ENCODE measurements at places on chromosomes 4 and X.

GRCh38 chr4:156195914-156196313 lies 242.2 kb upstream of the CTSO start:
- DNase-seq, result no peak

GRCh38 chr4:176767183-176767582 lies 25.5 kb downstream of the VEGFC start:
- DNase-seq, result peak; percentile 80

DNA sequence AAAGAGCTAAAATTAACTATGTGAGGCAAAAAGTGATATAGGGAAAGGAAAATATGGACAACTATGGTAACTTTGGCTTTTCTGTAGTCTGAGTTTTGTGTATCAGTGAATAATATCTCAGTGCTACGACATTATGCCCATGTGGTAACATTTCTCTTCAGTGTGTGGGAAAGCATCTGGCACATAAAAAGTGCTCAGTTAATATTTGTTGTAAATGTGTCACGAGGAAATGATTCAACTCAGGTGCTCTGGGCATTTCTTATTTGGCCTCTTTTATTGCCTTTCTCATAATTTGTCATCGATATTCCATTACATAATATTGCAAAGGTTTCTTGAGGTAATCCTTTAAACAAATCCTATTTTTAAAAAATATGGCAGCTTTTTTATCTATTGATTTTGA lies 17.6 kb downstream of the OFD1 start:
- no peak for DNase-seq

DNA sequence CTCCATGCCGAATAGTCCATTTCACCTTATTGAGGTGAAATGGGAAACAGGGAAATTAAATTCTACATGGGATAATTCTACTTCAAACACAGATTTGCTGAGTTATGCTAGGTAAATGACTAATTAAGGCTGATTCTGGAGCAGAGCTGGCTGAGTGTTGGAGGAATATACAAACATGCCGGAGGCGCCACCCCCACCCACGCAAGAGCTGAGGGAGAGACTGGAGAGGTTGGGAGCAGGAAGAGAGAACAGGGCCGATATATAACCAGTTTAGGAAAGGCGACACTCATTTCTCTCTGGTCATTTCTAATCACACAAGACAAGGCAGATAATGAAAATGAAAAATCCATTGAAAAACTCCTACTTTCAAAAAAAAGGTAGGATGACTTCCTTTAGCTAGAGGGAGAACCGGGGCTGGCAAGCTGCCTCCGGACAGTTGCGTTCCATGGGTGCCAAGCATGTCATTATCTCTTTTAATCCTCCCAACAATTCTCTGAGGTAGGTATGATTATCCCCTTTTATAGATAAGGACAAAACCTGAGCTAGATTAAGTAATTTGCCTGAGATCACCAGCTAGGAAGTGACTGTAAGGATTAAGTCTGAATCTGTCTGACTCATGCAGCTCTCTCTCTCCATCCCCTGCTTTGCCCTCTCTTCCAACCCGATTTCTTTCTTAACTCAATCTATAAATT lies 27.6 kb upstream of the CFAP299 start:
- peak; percentile 71 for DNase-seq

DNA sequence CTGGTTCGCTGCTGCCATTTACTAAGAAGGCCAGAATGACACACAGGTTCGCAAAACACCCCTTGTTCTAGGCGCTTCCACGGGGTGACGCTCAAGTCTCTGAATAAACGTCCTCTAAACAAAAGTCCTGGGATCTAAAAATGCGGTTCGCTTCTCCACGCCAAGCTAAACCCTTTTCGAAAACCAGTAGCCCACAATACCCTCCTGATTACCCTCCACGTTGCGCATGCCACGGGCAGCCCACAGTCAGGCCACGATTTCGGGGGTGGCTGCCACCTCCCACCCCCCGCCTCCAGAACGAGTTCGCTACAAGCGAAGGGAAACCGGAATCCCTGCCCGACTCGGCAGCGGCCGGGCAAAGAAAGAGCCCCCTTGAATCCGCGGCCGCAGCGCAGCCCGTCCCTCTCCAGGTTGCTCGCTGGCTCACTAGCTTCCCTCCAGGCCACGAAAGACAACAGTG lies 423 bp downstream of the RPL39 start:
- DNase-seq, result peak; percentile 43

DNA sequence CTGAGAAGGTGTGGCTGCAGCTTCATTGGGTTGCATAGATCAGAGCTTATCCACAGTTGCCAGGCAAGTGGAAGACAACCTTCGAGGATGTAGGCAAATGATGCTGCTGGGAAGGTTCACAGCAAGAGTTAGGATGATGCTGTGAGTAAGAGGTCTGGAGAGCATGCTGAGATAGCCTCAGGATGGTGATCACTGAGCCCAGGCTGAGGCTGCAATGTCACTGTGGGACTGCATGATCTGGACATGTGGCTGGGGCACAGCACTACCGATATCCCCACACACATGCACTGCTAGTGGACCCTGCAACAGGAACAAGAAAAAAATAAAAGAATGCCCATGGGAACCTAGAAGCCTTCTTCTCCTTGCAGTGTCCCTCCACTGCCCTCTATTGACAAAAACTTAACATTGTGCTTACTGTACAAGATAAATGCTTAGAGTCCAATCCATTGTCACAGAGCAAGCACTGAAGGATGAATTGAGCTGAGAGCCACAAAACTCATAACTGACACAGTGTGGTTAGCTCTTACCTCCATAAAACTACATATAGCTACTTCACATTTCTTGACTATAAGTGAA lies 105.6 kb downstream of the CNKSR2 start:
- peak; percentile 59 for DNase-seq

GRCh38 chr4:146023334-146023967 lies 84.8 kb upstream of the ZNF827 start:
- DNase-seq, result no peak

GRCh38 chr4:127555106-127555505 lies 77.7 kb upstream of the INTU start:
- DNase-seq, result no peak

- DNase-seq, result no peak
These were observed 134.3 kb downstream of the MID1IP1 start for GRCh38 chrX:38935561-38935960.

DNA sequence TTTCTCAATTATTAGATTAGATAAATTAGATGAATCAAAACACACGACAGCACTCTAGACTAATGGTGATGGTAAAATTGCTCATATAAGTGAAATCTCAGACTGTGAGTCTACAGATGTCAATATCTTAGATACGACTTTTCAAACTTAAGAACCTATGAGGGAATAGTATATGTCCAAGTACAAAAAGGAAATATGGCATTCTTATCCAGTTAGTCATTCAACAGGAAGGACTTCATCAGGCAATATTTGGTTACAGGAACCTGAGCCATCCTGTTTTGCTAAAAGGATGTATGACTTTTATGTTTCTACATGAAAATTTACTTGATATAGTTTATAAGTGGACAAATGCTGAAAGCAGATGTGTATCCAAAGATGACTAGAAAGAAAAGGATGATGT lies 107.0 kb downstream of the CT47B1 start:
- DNase-seq, result peak; percentile 71

DNA sequence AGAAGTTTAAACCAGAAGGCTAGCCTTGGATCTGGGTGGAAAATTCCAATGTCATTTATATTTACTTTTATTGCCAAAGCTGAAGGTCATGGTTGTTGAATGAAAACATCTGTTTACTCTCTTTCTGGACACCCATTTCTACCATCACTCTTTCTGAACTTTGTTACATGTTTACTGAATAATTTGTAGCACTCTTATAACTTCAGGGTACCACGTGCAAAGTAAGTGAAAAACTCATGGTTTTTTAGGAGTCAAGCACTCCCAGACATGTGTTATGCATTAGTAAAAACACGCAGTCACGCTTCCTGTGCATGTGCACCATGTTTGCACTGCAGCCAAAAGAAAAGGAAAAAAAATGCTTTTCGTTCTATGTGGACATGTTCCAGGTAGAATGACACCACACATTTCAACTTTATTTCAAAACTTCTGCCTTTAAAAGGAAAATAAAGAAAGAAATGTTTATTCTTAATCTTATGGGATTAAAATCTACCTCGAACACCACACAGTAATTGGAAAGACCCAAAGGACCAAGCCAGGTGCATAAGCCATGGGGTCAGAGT lies 31.4 kb upstream of the ADH1C start:
- DNase-seq, result peak; percentile 95

- DNase-seq, result no peak
These were observed 584 bp upstream of the TMEM165 start for GRCh38 chr4:55395218-55395528.

DNA sequence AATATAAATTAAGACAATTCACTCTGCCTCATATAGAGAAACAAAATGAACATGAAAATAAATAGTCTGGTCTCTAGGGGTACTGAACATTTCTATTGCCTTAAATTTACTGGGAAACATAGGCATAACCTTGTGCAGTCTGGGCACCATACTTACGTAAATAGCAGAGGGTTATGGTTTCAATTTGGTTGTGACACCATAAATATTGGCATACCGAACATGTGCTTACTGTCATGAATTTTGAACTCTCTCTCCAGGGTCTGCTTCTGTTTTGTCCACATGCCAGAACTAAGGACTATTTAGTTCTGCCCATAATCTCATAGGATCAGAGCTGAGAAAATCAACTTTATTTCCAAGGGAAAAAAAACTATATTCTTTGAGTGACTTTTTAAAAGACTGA lies 17.6 kb downstream of the PDGFC start:
- no peak for DNase-seq

- DNase-seq, result no peak
These were observed 441 bp upstream of the ARHGAP4 start for GRCh38 chrX:153926552-153926857.

DNA sequence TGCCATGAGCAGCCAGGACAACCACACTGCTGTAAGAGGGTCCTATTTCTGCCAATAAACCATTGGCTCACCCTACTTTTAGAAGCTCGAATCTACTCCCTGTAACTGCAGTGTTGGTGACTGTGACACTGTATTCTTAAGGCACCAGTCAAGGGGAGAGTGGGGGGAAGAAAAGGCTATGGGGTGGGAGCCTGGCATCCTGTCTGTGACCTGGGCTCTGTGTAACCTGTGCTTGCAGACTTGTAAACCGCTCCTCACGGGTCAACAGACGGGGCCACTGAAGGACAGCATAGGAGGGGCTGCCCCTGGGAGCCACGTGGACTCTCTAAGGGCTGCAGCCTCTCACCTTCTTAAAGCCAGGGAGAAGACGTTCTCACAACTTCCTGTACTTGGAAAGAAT lies 42.2 kb upstream of the ENPP6 start:
- no peak for DNase-seq

DNA sequence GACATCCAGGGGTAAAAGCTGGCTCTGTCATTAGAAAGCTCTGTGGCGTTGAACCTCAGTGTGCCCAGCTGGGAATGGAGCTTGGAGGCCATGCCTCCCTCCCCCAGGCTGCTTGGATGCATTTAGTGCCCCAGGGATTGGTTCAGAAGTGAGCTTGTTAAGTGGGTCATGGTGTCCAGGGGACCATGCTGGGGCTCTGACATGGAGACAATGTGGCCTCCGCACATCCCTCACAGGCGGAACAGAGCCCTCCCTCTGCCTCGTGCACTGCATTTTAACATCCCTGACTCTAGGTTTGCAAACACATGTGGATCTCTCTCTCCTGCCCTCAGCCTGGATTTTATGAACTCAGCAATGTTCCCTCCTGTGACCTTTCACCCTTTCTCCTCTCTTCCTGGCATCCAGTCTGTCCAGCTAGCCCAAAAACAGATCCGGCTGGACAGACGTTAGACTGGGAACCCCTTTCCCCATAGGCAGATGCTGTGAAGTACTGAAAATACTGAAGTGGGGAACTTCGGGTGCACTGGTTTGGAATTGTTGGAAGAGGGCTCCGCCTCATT lies 81.5 kb downstream of the SORCS2 start:
- DNase-seq, result no peak

- DNase-seq, result no peak
These were observed at the start of gene CLDN22 for GRCh38 chr4:183320211-183321059. Gene CLDN22, minus strand, starts transcription at chr4:183320276. Its CDS starts 58 bp downstream, at chr4:183320218.

DNA sequence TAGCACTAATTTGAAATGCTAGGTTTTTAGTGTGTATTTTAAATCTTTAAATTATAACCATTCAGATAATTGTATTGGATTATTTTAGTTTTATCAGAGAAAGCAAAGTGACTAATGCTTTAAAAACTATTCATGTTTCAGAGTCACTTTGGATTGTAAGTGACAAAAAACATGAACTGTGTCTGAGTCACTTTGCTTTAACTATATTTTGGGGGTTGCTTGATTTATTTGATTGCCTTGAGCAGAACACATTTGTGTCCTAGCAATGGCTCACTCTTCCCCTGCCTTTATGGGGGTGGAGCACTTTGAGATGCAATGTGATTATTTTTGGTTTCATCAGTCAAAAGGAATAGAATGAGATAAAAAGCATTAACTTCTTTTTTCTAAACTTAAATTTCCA lies 188.4 kb upstream of the ARX start:
- DNase-seq, result no peak

DNA sequence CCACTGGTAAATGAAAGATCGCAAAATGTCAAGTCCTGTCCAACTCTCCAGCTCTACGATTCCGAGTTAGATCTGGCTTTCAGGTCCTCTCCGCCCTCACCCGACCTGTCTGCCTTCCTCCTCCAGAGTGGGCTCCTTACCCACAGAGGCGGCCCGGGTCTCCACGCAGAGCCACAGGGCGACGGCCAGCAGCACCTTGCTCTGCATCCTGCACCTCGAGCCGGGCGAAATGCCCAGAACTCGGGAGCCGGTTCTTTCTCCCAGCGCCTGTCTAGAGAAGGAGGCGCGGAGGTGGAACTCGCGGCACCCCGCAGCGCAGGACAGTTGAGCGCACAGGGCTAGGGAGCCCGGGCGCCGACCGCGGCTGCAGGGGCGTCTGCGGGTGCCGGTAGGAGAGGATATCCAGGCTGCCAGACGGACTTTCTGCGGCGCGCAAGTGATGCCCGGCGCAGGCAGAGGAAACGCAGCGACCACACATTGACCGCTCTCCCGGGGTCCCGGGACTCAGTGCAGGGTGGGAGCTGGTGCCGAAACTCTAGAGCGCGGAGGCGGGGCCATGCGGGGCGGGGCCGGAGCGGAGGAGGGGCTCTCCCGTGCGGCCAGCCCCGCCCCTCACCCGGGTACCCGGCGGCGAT lies at the start of gene KDR:
Gene KDR, minus strand, starts transcription at position 509 of the 635 bp plus-strand sequence. Its CDS starts 302 bp downstream, at position 207.
- peak; percentile 19 for DNase-seq

DNA sequence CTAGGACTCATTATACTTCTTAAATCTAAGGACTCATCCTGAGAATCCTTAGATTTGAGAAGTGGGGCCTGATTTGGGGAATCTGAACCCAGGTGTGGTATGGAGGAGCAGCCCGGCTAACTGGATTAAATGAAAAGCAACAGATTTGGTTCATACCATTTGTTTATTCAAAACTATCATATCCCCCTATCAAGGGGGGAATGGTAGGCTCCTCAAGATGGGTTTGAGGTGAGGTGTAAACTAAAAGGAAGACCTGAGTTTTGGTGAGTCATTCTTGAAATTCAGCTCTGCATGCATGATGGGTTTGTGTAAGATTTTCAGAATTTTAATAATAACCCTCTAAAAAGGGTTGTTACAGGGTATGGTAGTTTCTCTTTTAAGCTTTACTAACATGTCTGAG lies 53.4 kb downstream of the CASP6 start:
- no peak for DNase-seq

GRCh38 chr4:120004054-120004453 lies 62.6 kb downstream of the MAD2L1 start:
- no peak for DNase-seq

Data from EH (cell line).